ENCODE measurements at places on chromosomes 11 and 22.

- no peak overlapping the region for H3K4me3 ChIP-seq
- DNase-seq, result no peak
- no peaks in the 10 kb centered on the region for H3K27me3 ChIP-seq
- H3K4me1 ChIP-seq, result no peaks in the 10 kb centered on the region
Measured at GRCh38 chr11:7530013-7530640, 16.3 kb downstream of the PPFIBP2 start.

DNA sequence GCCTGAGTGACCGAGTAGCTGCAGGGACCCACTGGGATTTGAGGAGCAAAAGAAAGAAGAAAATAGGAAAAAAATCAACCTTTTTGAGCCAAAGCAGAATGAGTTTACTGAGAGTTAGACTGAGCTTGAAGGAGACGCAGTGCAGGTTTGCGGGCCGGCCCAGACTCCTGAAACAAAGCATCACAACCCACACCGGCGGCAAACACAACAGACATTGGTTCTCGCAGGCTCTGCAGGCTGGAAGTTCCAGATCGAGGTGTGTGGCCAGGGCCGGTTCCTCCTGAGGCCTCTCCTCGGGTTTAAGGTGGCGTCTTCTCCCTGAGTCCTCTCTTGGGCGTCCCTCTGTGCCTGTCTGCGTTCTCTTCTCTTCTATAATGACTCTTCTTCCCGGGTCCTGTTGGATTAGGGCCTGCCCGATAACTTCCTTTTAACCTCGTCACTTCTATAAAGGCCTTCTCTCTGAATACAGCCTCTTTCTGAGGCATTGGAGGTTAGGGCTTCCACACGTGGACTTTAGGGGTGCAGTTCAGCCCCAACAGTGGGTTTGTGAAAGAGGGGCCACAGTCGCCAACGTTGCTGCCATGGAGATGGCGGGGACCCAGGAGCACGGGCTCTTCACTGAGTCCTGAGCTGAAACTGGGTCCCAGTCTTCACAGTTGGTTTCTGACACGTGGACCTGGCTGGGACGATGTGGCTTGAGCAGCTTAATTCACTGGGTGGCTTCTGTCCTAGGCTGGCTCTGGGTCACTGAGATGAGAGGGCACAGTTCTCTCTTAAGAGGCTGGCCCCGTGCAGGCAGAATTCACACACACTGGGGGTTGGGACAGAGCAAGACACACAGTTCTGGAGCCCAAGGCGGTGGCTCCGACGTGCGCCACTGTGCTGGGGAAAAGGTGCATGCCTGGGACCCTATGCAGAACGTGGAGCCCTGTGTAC, 1047.7 kb downstream of the BRD1 start:
- H3K4me3 ChIP-seq, result no peak overlapping the region
- no peaks in the 10 kb centered on the region for H3K36me3 ChIP-seq
- no peaks in the 10 kb centered on the region for H3K27me3 ChIP-seq
- DNase-seq, result no peak

- H3K36me3 ChIP-seq, result no peaks in the 10 kb centered on the region
- no peaks in the 10 kb centered on the region for H3K27me3 ChIP-seq
- H3K4me3 ChIP-seq, result no peak overlapping the region
- H3K27ac ChIP-seq, result no peak overlapping the region
- DNase-seq, result no peak
- no peaks in the 10 kb centered on the region for H3K4me1 ChIP-seq
Measured at GRCh38 chr11:63779039-63779438, 10.5 kb upstream of the ZFTA start.

DNA sequence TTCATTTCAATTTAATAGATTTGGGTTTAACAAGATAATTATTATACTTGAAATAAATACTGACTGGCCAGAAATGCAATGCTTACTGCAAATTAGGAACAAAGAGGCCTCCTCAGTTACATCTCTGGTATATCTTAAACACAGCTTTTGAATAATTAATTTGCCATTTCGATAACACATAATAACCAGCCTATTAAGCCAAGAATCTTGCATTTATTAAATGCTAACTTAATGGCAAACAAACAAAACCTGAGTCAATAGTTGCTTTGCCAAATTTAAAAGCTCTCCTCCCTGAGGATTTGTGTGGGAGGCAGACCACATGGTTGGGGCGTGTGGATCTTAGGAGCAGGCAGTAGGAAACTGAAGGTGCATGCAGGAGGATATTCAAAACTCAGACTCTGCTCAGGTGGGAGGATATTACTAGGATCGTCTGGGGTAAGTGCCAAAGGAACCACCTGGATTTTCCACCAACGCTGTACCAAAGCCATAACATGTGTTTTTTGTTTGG, 17.9 kb upstream of the FJX1 start:
- no peak for DNase-seq
- no peaks in the 10 kb centered on the region for H3K4me1 ChIP-seq
- no peak overlapping the region for H3K4me3 ChIP-seq
- no peak overlapping the region for H3K27ac ChIP-seq
- no peaks in the 10 kb centered on the region for H3K36me3 ChIP-seq

GRCh38 chr22:20652130-20652529, 121.8 kb upstream of the SERPIND1 start:
- no peaks in the 10 kb centered on the region for H3K36me3 ChIP-seq
- no peak overlapping the region for H3K27ac ChIP-seq
- H3K27me3 ChIP-seq, result no peaks in the 10 kb centered on the region
- H3K4me1 ChIP-seq, result no peaks in the 10 kb centered on the region

DNA sequence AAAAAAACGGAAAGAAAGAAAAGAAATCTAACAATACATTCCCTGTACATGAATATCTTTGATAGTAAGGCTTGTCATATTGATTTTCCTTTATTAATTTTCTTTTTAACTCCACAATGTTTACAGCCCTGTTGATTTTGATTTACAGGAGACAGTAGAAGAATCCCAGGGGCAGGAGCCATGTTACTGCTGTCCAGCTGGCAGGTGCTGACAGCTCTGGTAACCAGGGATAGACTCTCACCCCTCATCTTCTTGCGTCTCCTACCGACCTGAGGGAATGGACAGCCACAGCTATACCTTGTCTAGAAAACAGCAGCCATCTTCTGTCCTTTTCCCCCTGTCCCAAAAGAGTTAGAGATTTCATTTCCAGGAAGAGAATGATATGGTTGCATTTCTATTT, 37.4 kb downstream of the PRDM10 start:
- no peaks in the 10 kb centered on the region for H3K36me3 ChIP-seq
- H3K4me3 ChIP-seq, result no peak overlapping the region
- H3K27ac ChIP-seq, result no peak overlapping the region
- no peaks in the 10 kb centered on the region for H3K4me1 ChIP-seq

Measured in transverse colon (tissue), 4 donors.